ENCODE measurements at places on chromosomes 12 and 14.

DNA sequence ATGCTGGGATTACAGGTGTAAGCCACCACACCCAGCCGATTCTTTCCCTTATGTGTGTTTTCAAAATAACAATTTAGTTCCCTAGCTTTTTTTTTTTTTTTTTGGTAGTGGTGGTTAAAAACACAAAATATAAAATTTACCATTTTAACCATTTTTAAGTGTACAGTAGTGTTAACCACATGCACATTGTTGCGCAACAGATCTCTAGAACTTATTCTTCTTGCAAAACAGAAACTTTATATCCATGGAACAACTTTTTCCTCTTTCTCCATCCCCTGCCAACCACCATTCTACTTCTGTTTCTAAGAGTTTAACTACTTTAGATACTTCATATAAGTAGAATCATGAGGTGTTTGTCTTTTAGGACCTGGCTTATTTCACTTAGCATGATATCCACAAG lies 1.1 kb upstream of the NDUFA12 start:
- DNase-seq = no peak

GRCh38 chr12:29754235-29755189 lies 29.2 kb downstream of the TMTC1 start:
- DNase-seq = no peak

DNA sequence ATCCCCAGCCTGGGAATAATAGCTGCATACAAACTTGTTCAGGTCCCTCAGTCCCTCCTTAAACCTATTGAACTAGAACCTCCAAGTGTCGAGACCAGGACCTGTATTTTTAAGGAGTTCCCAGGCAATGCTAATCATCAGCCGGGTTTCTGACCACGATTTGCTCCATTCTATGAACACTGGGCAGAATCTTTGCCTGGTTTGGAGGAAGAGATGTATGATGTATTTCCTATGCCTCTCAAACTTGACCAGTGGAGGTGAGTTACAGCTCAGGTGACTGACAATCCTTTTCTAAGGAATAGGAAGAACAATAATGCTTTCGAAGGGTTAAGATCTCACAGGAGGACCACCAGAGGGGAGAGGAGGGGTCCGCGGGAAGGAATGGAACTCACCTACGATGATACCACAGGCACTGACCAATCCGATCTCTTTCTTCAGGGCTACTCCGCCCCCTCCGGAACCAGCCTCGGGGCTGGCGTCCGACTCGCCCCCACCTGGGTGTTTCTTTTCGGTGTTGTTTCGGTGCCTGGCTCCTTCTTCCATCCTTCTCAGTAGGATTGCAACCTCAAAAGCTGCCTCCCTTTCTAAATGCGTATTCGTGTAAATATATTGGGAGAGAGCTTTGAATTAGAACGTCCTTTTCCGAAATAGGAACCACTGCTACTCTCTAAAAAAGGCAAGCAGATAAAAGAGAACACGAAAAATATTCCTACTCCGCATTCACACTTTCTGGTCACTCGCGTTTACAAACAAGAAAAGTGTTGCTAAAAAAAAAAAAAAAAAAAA lies 895 bp downstream of the SLC7A8 start:
- DNase-seq = peak; percentile 21

DNA sequence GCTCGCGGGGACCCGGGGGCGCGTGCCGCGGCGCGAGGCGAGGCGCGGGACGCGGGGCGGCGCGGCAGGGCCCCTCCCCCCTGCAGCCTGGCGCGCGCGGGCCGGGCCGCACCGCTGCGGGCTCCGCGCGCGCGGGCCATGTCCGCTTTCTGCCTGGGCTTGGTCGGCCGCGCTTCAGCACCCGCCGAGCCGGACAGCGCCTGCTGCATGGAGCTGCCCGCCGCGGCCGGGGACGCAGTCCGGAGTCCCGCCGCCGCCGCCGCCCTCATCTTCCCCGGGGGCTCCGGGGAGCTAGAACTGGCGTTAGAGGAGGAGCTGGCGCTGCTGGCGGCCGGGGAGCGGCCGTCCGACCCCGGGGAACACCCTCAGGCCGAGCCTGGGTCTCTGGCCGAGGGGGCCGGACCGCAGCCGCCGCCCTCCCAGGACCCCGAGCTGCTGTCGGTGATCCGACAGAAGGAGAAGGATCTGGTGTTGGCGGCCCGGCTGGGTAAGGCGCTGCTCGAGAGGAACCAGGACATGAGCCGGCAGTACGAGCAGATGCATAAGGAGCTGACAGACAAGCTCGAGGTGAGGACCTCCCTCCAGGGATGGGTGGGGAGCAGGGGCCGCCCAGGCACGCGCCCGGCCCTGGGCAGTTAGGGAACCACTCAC lies 820 bp downstream of the BICDL1 start:
- no peak for DNase-seq

- DNase-seq = no peak
These were observed 212.7 kb downstream of the ERC1 start for GRCh38 chr12:1203735-1204019.

DNA sequence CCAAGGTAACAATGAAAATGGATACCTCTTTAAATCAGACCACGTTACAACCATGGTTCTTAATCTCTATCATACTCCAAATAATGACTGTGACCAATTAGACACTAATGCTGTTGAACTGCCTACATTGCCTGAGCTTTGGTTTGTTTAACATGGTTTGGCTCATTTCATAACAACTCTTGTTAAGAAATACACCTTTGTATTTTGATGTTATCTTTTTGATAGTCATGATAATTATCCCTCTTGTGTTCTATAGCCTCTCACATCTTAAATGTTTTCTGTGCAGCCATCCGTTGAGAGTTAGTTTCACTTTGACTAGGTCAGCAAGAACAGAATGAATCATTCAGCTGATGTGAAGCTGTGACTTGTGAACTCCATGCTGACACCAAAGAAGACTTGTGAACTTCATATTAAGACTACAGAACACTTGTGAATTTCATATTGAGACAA lies 75.5 kb upstream of the RERGL start:
- DNase-seq = no peak

GRCh38 chr14:34227834-34228649 lies 234.0 kb downstream of the SPTSSA start:
- peak; percentile 29 for DNase-seq

DNA sequence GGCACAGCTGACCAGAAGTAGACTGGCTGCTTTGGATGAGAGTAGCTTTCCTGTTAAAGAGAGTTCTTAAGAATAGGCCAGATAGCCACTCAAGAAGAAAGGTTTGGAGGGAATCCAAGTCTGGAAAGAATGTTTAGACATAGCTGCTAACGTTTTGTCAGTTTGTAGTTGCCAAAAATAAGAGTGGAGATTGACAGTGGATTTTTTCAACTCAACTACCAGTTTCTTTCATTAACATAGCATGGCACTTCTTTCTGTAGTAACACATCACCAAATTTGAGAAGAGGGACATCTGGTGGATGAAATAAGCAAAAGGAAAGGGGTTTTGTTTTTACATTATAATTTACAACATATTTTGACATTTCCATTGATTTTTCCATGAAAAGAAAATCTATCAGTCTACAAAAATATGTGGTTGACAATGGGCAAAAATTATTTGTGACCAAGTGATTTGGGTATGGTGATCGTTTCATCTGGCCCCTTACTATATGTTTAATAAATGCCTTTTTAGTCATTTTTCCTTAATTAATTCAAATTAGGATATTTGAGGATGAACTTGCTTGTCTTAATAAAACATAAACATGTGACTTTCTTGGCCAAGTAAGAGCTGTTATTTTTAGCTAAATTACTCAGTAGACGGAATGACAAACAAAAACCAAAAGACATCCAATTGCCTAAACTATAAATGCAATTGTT lies 71.1 kb downstream of the PTPRR start:
- no peak for DNase-seq

DNA sequence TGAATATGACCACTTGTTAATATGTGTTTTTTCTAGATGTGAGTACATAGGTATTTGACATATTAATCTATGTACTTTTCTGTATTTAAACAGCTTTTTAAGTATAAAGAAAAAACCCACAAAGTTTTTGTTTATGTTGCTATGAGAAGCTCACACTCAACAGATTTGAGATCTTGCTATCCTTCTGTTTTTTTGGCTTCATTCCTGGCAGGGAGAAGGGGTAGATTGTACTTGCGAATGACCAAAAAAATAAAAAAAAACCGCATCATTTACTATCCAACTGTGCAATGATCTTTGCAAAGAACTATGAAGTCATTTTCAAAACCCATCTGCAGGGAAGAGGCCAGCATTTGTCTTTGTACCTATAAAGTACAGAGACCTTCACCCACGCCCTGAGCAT lies 28.4 kb upstream of the TBX5 start:
- DNase-seq = no peak

GRCh38 chr14:102220031-102220430 lies 80.3 kb downstream of the WDR20 start:
- peak; percentile 18 for DNase-seq

DNA sequence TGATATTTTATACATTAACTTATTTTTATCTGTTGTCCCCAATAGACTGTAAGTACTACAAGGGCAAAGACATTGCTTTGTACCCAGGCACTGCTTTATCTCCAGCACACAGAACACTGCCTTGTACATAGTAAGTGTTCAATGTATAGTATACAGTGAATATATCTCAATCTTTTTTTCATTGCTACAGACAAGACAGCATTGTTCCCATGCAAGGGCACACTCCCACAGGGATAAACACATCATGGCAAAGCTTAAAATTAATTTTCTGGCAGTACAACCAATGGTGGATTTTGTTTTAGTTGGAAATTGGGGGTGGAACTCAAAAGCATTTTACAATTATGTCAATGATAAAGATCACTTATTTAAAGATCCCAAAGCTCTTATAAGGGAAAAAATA lies 112.3 kb upstream of the EEA1 start:
- no peak for DNase-seq

DNA sequence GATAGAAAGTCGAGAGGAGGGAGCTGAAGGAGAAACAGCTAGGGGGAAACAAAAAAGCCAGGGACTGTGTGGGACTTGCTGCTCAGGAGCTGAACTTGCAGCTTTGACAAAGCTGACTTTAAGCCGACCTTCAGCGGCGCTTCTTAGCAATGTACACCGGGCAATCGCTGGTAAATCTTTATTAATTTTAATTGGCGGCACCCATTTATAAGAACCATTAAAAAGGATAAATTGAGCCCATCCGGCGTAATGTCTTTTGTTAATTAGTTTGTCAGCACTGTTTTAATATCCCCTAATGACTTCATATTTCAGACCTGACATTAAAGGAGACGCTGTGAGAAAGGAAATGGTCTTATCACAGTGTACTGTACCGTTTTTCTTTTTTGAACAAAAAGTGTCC lies 86.2 kb upstream of the VASH1 start:
- DNase-seq = no peak

DNA sequence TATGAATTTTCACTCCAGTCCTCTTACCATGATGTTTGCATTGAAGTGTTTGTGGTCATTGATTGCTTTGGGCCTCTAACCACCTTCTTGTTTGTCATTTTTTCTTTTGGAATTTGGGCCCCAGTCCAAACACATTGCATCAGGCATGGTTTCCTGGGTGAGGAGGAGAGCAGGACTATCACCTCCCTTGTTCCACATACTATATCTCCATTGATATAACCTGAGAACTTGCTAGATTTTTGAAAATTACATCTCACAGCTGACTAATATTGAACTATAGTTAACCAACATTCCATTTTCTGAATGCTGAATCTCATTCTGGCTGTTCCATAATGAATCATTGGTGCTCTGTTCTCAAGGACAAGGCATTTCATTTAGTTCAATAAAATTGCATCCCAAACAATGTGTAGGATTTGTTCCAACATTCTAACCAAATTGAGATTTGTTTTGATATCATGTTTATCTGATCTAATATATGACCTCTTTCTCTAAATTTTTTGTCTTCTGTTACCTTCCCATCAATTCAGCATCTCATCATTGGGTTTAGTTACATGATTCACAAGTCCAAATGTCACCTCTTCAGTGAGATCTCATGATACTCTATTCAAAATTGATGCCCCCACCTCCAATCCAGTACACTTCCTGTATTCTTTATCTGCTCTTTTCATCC lies 329.0 kb downstream of the ZFP36L1 start:
- no peak for DNase-seq

GRCh38 chr14:40576880-40577478 lies 1029.7 kb upstream of the LRFN5 start:
- DNase-seq = no peak

- no peak for DNase-seq
These were observed 231.1 kb downstream of the CACNA1C start for GRCh38 chr12:2283916-2284315.

DNA sequence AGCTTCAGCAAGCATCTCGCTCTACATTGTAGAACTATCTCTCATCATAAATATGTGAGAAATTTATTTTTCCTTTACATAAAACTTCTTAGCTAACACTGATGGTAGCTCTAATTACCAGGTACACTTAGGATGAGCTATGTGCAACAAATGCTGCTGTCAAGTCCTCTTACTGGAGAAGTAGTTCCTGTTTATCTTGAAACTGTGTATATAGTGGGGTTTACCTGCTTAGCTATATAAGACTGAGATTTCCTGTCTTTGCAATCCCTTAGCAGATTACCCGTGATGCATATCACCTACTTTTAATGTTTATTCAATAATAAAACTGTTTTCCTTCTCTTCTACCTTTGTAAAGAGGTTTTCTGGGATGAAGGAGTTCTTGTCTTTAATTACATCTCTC lies 98.0 kb upstream of the USP15 start:
- no peak for DNase-seq

DNA sequence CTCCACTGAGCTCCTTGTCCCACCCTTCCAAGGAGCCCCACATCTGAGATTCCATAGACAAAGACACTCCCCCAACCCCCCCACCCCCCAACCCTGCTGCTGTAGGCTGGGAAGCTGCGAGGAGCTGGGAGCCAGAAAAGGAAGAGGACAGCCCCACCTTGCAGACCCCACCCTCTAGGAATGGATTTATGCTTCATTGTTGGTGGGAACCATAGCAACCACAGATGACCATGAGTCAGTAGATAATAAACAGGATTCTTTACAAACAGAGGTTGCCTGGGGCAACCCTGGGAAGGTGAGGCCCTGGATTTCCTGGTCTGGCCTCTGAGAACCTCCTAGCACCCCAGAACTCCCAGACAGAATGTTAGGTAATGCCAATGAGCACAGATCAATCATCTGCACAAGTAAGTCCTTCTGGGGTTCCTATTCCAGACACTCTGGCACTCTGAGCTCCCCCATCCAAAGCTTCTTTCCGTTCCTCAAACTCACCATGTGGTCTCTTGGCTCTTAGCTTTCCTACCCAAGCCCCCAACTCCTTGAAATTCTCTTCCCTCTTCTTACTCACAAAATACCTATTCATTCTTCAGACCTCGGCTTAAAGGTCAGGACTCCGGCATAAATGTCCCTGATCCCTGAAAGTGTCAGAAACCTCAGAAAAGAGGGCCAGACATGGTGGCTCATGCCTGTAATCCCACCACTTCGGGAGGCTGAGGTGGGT lies 15.2 kb upstream of the PLEKHG6 start:
- no peak for DNase-seq

- no peak for DNase-seq
These were observed 74.4 kb upstream of the FBRSL1 start for GRCh38 chr12:132415327-132416120.

DNA sequence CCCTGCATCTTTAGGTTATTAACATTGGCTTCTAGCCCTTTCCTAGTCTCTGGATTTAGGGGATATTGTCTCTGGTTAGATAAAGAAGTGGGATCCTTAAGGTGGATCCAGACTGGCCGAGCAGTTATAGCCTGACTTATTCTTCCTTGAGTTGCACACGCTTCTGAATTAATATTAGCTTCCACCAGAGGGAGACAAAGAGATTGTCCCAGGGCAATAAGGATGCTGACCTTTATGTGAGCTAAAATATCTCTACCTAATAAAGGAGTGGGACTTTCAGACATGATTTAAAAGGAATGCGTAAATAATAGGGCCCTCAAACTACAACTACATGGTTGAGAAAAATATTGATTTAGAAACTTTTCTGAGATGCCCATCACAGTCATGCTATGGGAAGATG lies 139.7 kb downstream of the SLCO1B3 start:
- peak; percentile 2 for DNase-seq
